Type B pancreatic cell (in vitro differentiated cells): ENCODE measurements at places on chromosomes 12 and 14.

- DNase-seq, result no peak
Observed at GRCh38 chr14:103318750-103319419, 15.2 kb upstream of the EIF5 start.

GRCh38 chr12:1830981-1831963 is 10.9 kb downstream of the LRTM2 start:
- DNase-seq, result peak; percentile 79

GRCh38 chr12:79326222-79326621 is 364.5 kb downstream of the PAWR start:
- no peak for DNase-seq

DNA sequence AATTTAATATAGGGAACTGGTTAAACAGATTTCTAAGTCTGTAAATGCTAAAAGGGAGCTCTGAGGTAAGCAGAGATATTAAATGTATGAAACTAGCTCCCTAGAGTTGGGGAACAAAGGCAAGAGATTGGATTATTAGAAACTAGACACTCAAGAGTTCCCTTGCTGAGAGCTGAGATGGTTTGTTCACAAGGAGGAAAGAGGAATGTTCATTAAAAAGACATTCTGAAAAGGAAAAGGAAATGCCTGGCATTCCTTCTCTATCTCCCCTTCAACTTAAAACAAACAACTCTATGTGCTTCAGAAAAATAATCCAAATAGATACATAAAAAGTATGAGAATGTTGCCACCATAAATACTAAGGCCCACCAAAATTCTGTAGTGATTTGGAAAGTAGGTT is 73.7 kb downstream of the GALNT4 start:
- no peak for DNase-seq

DNA sequence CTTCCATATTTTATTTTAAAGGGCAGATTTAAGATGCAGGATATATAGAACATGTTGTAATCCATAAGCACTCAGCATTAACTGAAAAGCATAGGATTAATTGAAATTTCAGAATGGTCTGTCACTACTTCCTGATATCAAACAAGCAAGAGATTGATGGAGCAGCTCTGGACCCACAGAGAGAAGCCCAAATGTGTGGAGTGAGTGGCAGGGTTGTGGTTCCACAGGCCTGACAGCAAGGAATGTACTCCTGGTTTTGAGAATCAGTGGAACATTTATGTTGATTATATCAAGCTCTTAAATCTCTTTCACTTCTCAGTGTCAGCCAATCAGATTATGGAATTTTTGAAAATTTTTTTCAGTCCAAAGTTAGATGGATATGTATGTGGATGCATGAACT is 267.6 kb upstream of the PRICKLE1 start:
- no peak for DNase-seq

GRCh38 chr12:109863847-109864712 is 16.3 kb downstream of the GLTP start:
- no peak for DNase-seq

- no peak for DNase-seq
Observed at GRCh38 chr12:94073441-94074051, 74.8 kb upstream of the PLXNC1 start.

DNA sequence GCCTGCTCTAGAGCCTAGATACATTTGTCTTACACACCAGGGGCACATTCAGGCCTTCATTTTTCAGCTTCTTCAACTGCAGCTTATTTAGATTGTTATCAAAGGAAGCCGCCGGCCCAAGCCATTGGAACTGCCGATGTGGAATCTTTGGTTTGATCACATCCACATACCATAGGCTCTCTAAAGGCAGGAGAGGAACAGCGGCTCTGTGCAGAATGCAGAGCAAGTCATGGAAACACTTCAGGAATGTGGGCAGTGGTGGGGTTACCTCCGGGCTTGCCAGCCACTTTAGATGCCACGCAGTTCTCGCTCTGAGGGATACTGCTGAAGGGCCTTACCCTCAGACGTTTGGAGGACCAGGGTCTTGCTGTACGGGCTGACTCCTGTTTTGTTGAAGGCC is 53.4 kb upstream of the PYGL start:
- DNase-seq, result no peak

DNA sequence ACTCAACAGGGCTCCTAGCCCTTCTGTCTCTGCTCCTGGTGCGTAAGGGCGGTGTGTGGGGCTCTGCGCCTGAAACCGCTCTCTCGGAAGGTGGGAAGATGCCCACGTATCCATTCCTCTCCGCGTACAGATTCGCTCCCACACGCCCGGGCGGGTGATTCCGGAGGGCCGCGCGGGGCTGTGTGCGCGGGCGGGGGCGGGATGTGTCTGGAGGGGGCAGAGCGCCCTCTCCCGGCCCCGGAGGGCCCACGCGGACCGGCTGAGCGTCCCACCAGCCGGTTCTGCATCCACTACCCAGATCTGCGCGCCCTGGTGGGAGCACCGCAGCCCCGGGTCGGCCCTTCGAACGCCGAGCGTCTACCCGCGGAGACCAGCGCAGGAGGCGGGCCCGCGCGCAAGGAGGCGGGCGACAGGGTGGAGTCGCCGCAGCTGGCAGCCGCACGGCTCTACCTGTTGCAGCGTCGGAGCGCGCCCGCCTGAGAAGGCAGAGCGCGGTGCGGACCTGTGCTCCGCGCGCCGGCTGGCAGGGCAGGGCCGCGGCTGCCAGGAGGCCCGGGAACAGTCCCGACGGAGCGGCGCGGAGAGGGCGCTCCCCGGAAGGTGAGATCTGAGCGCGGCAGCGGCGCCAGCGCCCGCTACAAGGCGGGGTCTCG is 1.4 kb upstream of the KCNK13 start:
- peak; percentile 76 for DNase-seq

DNA sequence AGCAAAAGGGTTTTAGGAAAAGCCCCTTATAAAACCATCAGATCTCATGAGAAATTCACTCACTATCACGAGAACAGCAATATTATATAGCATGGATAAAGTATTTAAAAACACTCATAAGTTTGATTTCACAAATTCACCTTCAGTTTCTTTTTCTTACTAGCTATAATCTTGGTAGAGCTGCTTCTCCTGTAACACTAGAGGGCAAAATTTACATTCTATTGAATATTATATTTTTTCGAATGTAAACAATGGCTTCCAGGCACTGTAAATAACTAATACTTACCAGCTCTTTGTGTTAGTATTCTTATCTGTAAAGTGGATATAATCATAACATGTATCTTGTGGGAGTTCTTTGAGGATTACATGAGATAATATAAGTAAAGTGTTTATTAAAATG is 259.6 kb downstream of the CCER1 start:
- no peak for DNase-seq

DNA sequence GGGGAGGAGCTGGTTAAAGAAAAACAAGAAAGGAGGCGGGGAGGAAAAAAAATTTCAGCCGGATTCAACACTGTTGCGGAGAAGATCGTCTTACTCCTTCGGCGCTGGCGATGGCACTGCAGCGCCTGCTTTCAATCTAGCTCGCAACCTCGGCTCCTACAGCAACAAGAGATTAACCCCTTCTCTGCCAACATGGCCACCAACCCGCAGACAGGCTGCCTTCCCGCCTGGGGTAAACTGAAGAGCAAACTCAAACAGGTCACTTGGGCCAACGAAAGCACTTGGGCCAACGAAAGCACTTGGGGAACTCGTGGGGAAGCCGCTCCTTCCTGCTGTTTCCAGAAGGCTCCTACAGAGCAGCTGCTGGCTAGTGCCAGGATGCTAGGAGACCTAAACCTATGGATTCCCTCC is 73.7 kb downstream of the CIT start:
- DNase-seq, result no peak

DNA sequence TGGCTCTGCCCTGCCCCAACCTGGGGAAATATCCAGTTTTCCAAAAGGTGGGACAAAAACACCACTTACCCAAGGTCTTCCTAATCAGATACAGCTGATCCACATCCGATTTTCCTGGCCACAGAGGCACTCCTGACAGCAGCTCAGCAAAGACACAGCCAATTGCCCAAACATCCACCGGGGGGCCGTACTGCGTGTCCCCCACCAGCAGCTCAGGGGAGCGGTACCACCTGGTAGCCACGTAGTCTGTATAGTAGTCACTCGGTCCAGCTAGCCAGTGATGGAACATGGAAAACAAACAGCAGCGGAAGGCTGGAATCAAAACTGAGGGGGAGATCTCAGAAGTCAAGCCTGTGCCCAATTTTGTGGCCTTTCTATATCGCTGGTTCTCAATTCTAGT is 28.8 kb downstream of the DMAC2L start:
- DNase-seq, result no peak

DNA sequence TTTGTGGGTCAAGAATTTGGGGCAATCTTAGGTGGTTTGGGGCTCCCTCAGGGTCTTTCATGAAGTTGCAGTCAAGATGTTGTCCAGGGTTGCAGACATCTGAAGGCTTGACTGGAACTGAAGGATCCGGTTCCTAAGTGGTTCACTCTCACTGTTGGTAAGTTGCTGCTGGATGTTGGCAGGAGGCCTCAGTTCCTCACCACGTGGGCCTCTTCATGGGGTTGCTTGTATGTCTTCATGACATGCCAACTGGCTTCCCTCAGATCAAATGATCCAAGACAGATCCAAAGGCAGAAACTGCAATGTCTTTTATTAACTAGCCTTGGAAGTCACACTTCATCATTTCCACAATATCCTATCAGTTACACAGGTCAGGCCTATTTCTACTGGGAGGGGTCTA is 49.2 kb downstream of the ARF6 start:
- DNase-seq, result no peak

GRCh38 chr12:104263026-104263425 is 40.5 kb upstream of the EID3 start:
- DNase-seq, result no peak

GRCh38 chr14:99333841-99334635 is 62.0 kb upstream of the BCL11B start:
- DNase-seq, result no peak

GRCh38 chr14:102840771-102841528 is 63.7 kb downstream of the TRAF3 start:
- DNase-seq, result no peak
